Vagina (tissue), 2 donors: ENCODE measurements at places on chromosomes 4 and X. TPM values are rescaled to one million over a fixed set of nuclear protein-coding genes. Genes with fewer than 3 reads are reported as not detected.

The EVC2 gene
- 23.8 TPM for total RNA-seq

- H3K4me1 ChIP-seq: peaks cover 18% of the 10 kb centered on the region
- no peak for DNase-seq
- H3K27ac ChIP-seq: peak overlapping the region; percentile 71
- H3K4me3 ChIP-seq: no peak overlapping the region
Observed at GRCh38 chrX:136168929-136169735, 21.8 kb downstream of the FHL1 start.

DNA sequence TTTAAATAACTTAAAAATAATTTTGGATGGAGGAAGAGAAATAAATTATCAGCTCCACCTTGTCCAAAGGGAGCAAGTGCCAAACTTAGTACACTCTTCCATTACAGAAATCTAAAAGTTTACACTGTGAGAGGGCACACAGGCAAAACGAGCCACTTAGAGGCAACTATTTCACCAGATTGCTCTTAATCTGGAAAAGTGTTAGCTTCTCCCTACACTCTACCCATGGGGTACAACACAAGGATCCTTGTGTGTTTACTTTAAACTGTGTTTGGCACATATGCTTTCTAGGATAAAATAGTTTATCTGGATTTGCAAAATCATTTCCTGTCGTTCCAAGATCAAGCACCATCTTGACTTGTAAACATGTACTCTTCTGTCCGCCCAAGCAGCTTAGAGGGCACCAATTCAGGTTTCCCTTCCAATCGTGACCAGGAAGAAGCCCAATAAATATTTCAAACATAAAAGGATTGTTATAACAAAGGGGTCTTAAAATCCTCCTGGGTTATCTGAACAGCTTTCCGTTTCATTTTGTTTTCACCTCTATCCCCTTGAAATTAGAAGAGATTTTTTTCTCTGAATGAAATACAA, 29.0 kb upstream of the KDR start:
- no peaks in the 10 kb centered on the region for H3K36me3 ChIP-seq
- H3K4me3 ChIP-seq: no peak overlapping the region
- no peaks in the 10 kb centered on the region for H3K27me3 ChIP-seq
- H3K27ac ChIP-seq: no peak overlapping the region

GRCh38 chr4:22345678-22346077, 170.2 kb downstream of the ADGRA3 start:
- H3K27me3 ChIP-seq: no peaks in the 10 kb centered on the region
- no peak overlapping the region for H3K27ac ChIP-seq
- DNase-seq: no peak
- no peaks in the 10 kb centered on the region for H3K36me3 ChIP-seq
- H3K4me3 ChIP-seq: no peak overlapping the region
- H3K4me1 ChIP-seq: no peaks in the 10 kb centered on the region

DNA sequence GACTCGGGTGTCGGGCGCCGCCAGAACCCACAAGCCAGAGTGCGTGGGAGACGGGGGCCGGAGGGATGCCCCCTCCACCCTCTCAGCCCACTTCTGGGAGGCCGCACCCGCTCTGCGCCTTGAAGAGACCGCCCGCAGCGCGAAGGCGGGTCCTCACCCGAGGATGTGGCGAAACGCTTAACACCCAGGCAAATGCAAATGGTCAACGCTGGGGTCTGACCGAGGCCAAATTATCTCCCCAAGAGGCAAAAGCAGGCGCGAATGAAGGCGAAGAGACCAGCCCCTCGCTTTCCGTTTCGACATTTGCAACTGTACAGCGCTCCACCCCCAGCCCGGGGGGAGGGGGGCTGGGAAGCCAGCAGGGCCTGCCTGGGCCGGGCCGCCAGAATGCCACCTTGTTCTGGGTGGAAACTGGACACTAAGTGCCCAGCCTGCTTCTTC, 137.7 kb upstream of the ZIC3 start:
- H3K27me3 ChIP-seq: peaks cover 5% of the 10 kb centered on the region
- no peaks in the 10 kb centered on the region for H3K36me3 ChIP-seq
- H3K4me1 ChIP-seq: peaks cover 14% of the 10 kb centered on the region
- H3K27ac ChIP-seq: no peak overlapping the region
- H3K4me3 ChIP-seq: peak overlapping the region; percentile 36
